ENCODE measurements at places on chromosomes 12 and 14.

- no peak for DNase-seq
- no peak overlapping the region for H3K27ac ChIP-seq
- H3K36me3 ChIP-seq: no peaks in the 10 kb centered on the region
- no peaks in the 10 kb centered on the region for H3K4me1 ChIP-seq
- H3K27me3 ChIP-seq: no peaks in the 10 kb centered on the region
- H3K4me3 ChIP-seq: no peak overlapping the region
Measured at GRCh38 chr14:57714487-57714931, 151.4 kb downstream of the SLC35F4 start.

DNA sequence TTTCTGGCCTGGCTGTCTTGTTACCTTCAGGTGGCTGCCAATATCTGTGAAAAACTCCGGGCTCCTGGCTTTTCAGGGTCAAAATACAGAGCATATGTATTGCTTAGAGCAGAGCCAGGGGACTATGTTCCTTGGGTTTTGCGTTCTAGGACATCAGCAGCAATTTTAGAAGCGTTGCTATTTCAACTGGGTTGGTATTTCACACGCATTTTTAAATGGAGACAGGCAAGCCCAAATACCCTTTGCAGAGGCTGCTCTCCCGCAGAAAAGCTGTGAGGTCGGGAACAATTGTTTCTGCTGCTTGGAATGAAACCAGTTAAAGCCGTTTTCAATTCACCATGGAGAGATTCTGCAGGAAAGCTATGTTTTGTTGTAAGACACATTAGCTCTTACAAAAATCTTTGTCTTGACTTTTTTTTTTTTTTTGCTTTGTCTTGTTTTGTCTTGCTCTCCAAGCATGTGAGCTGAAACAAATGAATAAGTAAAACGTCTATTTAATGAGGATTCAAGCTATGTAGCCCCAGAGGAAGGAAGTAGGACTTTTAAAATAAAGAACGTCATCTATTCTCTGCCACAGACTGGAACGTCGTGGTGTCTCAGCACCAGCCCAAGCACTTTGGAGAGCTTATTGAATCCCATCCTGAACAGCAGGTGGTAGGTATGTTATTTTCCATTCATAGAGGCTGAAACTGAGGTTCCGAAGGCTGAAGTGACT, 181.0 kb upstream of the TBX3 start:
- no peak for DNase-seq
- 0 out of 2 replicates have a peak, but pooled peaks cover 6% of the 10 kb centered on the region for H3K4me1 ChIP-seq
- H3K27me3 ChIP-seq: no peaks in the 10 kb centered on the region
- H3K36me3 ChIP-seq: no peaks in the 10 kb centered on the region

- H3K27me3 ChIP-seq: peaks cover 2% of the 10 kb centered on the region
- no peak for DNase-seq
- no peaks in the 10 kb centered on the region for H3K36me3 ChIP-seq
- no peak overlapping the region for H3K27ac ChIP-seq
Measured at GRCh38 chr14:105931808-105932483, 405.6 kb downstream of the TMEM121 start.

DNA sequence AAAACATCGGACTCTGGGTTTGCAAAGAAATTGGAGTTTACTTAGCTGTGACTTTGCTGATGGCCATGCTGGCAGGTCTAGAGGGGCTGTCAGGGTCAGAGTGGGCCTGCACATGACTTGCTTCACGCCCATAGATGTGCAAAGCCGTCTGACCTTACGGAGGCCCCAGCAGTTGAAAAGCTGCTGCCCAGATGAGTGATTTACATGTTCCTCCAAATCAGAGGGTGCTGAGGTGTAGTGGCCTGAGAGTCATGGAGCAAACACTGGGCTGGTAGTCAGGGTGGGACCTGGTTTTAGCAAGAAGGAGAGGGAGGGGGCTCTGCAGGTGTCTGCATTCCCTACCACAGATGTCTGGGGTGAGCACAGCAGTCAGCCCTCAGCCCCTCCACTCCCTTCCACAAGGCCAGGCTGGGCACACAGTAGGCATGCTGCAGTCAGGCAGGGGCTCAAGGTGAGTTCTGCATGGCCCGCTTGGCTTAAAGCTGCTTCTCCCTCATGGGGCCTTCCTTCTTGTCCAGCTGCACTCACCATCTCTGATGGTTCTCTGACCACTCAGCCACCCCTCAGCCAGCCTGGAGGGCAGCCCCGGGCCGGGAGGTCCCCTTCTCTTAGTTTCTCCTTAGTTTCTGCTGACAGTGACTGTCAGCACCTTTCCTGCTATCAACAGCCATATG, 34.2 kb upstream of the EML1 start:
- no peaks in the 10 kb centered on the region for H3K27me3 ChIP-seq
- DNase-seq: no peak
- H3K4me1 ChIP-seq: no peaks in the 10 kb centered on the region
- no peak overlapping the region for H3K27ac ChIP-seq

DNA sequence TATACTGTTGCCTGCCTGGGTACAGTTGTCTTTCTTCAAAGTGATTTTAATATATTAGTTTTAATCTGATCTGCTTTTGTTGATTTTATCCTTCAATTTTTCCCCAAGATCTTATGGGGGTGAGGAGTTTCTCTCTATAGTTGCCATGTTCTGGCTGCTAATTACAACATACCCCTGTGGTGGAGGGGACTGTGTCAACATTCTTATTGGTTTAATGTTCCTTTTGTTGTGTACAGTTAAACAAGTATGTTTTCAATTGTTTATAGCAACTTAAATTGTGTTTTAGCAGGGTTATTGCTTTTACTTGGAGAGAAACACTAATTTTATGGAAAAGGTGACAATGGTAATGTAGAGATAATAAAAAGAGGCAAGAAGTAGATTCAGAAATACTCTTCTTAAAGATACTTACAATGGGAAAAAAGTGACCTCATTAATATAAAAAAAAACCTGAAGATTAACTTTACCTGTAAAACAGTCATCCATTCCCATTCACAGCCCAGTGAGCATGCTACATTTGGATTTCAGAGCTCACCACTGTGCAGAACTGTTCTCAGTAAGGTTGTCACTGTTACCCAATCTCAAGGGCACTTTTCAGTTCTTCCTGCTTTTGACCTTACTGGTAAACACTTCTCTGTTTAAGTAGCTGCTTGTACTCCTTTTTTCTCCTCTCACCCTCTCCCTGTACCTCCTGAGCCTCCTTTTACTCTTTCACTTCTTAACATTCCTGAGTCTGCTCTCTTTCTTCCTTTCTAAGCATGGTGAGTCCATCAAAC, 8.1 kb upstream of the LRRK2 start:
- H3K4me1 ChIP-seq: no peaks in the 10 kb centered on the region
- H3K27me3 ChIP-seq: no peaks in the 10 kb centered on the region
- no peaks in the 10 kb centered on the region for H3K36me3 ChIP-seq
- no peak overlapping the region for H3K4me3 ChIP-seq
- no peak overlapping the region for H3K27ac ChIP-seq
- DNase-seq: no peak

GRCh38 chr14:56630707-56631106, 51.1 kb downstream of the TMEM260 start:
- H3K27ac ChIP-seq: no peak overlapping the region
- peaks cover 1% of the 10 kb centered on the region for H3K36me3 ChIP-seq
- no peaks in the 10 kb centered on the region for H3K27me3 ChIP-seq
- no peak for DNase-seq
- H3K4me1 ChIP-seq: no peaks in the 10 kb centered on the region

DNA sequence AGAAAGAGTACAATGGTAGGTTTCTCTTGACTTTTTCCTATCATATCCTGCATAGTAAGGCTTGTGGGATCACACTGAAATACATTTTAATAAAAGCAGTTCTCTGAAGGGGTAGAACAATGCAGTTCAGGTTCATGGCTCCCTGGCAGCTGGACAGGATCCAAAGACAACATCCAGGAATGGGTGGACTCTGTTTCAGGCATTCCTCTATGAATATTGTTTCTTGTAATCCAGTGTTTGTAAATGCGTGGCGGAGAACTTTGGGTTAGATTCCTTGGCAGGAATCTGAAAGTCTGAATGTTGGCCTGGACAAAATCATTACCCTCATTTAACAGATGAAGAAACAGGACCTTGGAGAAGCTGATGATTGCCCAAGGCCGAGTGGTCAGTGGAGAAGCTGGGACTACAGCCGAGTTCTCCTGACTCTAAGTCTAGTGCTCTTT, 43.5 kb downstream of the SYNE2 start:
- H3K4me3 ChIP-seq: no peak overlapping the region
- H3K36me3 ChIP-seq: no peaks in the 10 kb centered on the region
- no peak for DNase-seq

DNA sequence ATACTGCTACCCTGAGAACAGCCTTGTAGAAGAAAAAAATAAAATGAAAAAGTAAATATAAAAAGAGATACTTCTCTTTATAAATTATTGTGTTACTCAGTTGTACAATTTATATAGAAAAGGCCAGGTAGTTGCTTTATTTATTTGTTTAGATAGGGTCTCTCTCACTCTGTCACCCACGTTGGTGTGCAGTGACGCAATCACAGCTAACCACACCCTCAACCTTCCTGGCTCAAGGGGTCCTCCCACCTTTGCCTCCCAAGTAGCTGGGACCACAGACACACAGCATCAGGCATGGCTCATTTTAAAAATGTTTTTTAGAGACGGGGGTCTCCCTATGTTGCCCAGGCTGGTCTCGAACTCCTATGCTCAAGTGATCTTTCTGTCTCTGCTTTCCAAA, 175.4 kb upstream of the PZP start:
- H3K27me3 ChIP-seq: no peaks in the 10 kb centered on the region
- no peak for DNase-seq
- H3K4me1 ChIP-seq: no peaks in the 10 kb centered on the region
- no peak overlapping the region for H3K4me3 ChIP-seq
- H3K27ac ChIP-seq: no peak overlapping the region
- H3K36me3 ChIP-seq: no peaks in the 10 kb centered on the region

DNA sequence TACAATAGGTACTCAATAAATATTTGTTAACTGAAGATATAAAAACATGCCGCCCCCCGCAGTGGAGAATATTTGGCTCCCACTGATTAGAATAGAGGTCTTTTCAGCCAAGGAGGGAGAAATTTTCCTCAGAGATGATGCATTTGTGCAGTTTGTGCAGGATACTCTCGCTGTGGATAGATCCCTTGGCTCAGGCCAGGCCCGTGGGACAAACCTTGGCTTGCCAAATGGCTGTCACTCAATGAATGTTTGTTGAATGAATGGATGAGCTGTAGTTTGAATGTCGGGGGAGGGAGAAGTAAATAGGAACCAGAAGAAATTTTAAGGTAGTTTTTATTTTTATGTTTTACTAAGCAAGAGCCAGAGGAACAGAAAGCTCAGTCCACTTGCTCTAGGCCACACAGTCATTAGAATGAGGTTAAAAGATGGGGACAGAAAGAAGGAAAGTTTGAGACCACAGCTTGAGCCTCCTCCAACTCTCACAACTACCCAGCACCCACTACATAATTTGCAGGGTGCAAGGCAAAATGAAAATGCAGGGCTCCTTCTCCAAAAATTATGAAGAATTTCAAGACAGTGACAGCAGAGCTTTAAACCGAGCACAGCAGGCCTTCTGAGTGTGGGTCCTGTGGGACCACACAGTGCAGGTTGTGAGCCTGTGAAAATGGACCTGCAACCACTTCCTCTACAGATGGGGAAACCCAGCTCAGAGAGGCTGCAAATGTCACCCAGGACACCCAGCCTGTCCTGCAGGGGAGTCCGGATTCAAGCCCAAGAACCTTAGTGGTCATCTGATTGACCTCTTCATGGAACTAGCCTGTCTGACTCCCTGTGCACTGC, 51.4 kb downstream of the WSCD2 start:
- H3K27me3 ChIP-seq: no peaks in the 10 kb centered on the region
- no peak overlapping the region for H3K4me3 ChIP-seq
- H3K36me3 ChIP-seq: no peaks in the 10 kb centered on the region
- no peak overlapping the region for H3K27ac ChIP-seq
- 0 out of 2 replicates have a peak, but pooled peaks cover 11% of the 10 kb centered on the region for H3K4me1 ChIP-seq
- no peak for DNase-seq

- H3K36me3 ChIP-seq: no peaks in the 10 kb centered on the region
- no peak for DNase-seq
- H3K4me1 ChIP-seq: peaks cover 16% of the 10 kb centered on the region
Measured at GRCh38 chr14:96227428-96227827, 22.8 kb downstream of the BDKRB2 start.

GRCh38 chr14:100440758-100441203, 117.6 kb downstream of the SLC25A47 start:
- no peak for DNase-seq
- no peak overlapping the region for H3K27ac ChIP-seq
- H3K36me3 ChIP-seq: no peaks in the 10 kb centered on the region
- no peaks in the 10 kb centered on the region for H3K4me1 ChIP-seq
- no peaks in the 10 kb centered on the region for H3K27me3 ChIP-seq

DNA sequence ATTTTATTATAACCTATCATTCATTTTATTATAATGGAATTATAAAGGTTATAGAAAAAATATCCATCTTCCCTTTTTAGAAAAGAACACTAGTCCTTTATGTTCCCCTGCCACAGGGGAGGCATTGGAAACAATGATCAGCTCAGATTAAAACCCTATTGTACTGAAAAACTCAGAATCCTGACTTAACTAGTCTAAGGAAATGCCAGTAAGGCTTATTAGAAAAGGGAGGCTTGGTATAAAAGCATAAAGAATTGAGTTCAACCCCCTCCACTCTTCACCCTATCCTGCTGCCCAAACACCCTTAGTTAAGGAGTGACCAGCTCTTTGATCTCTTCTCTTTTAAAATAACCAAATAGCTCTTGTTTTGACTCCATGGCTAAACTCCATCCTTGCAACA, 36.0 kb downstream of the PUS7L start:
- no peak overlapping the region for H3K4me3 ChIP-seq
- H3K27me3 ChIP-seq: no peaks in the 10 kb centered on the region
- no peaks in the 10 kb centered on the region for H3K4me1 ChIP-seq
- no peak for DNase-seq
- H3K27ac ChIP-seq: no peak overlapping the region
- 0 out of 2 replicates have a peak, but pooled peaks cover 1% of the 10 kb centered on the region for H3K36me3 ChIP-seq

GRCh38 chr12:108717243-108717642, 14.1 kb downstream of the CORO1C start:
- H3K36me3 ChIP-seq: no peaks in the 10 kb centered on the region
- no peak overlapping the region for H3K27ac ChIP-seq
- H3K27me3 ChIP-seq: no peaks in the 10 kb centered on the region
- DNase-seq: no peak

- DNase-seq: no peak
- no peaks in the 10 kb centered on the region for H3K4me1 ChIP-seq
- H3K4me3 ChIP-seq: no peak overlapping the region
- no peaks in the 10 kb centered on the region for H3K27me3 ChIP-seq
- H3K36me3 ChIP-seq: no peaks in the 10 kb centered on the region
Measured at GRCh38 chr12:131189781-131190180, 236.1 kb downstream of the ADGRD1 start.

DNA sequence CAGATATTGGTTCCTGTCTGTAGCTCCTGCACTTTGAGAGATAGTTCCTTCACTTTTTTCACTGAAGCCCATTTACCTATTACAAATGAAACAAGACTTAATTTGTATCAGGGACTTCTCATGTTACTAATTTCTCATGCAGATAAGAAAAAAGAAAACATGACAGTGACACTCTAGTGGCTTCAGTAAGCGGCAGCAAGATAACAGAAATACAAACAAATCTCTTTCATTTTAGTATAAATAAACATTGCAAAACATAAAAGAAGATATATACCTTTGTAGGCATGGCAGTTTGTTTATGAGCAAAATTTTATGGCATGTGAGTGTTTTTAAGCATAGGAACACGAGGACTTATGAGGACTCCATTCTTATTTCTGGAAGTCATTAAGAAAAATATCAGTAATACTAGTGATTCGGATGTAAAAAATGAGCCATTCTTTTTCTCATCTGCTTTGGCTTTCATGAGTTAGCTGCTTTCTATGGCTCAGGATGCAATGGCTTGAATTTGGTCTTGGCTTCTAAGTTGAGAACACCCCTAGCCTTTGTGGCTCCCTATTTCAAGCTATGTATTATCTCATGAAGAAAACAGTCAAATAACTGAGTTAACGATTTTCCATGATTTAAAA, 310.1 kb upstream of the RGS6 start:
- H3K36me3 ChIP-seq: no peaks in the 10 kb centered on the region
- peak overlapping the region; percentile 48 for H3K27ac ChIP-seq
- DNase-seq: no peak
- peaks cover 16% of the 10 kb centered on the region for H3K4me1 ChIP-seq
- no peak overlapping the region for H3K4me3 ChIP-seq
